ENCODE measurements at places on chromosomes 16 and 17. TPM values are rescaled to one million over a fixed set of nuclear protein-coding genes. Genes with fewer than 3 reads are reported as not detected.

DNA sequence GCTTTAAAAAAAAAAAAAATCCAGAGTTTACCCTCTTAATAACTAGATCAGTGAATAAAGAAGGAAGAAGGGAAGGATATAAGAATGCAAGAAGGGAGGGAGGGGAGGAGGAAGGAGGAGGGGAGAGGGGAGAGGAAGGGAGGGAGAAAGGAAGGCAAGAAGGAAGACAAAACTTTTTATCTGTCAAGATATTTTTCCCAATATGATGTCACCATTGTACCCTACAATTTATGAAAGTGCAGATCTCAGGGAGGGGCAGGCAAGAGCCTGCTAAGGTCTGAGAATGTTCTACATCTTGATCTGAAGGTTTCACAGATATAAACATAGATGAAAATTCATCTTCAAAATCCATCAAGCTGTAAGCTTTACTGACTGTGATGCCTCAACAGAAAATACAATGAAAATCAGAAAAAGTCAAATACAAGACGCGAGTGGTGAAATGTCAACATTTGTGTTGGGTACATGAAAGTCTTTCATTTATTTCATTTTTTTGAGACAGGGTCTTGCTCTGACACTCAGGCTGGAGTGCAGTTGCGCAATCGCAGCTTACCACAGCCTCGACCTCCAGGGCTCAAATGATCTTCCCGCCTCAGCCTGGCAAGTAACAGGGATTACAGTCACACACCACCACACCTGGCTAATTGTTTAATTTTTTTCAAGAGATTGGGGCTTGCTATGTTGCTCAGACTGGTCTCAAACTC is 57.1 kb upstream of the EMP2 start:
- DNase-seq = no peak

DNA sequence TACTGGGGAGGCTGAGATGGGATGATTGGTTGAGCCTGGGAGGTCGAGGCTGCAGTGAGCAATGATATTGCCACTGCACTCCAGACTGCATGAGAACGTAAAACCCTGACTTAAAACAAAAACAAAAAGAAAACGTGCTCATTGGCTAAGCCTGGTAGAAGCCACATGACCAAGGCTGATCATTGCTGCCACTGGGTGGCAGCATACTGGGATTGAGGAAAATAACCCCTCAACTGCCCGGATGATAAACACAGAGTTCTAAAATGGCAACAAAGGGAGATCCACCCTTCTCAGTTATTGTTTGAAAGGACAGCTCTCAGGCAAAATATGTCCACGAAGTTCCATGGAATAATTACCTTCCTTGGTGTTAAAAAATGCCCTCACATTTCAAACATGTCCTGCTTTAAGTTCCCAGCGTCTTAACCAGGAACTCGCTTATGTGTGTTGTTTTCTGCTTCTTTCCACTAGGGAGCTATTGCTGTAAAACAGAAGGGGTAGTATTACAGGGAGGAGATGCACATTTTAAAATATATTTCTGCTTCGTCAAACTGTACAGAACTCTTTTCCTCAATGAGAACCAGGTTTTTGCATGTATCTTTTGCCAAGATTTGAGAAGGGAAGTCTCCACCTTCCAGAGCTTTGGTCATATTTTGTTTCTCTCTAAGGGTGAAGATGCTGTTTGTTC is 675.3 kb downstream of the MAF start:
- DNase-seq = no peak

DNA sequence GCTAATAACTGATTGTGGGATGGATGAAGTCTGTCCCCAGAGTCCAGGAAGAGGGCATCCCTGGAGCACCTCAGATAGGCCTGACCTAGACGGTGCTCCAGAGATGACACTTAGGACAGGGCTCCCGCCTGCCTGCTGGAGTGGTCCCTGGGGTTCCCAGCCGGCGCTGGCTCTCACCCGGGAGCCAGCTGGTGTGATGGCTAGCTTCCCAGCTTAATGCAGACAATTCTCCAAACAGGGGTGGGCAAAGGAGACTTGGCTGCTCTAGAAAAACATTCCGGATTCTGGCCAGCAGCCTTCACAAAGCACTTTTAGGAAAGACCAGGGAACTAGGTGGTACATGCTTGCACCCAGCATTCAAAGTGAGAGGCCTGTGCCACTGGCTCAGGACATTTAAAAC is 18.6 kb downstream of the ACE start:
- no peak for DNase-seq

GRCh38 chr17:36748272-36748671 is 146.9 kb downstream of the MRM1 start:
- no peak for DNase-seq

GRCh38 chr17:68451670-68452354 is 5.5 kb downstream of the WIPI1 start:
- no peak for DNase-seq

- DNase-seq = no peak
These were observed 71.6 kb downstream of the ABCC1 start for GRCh38 chr16:16021020-16021419.

DNA sequence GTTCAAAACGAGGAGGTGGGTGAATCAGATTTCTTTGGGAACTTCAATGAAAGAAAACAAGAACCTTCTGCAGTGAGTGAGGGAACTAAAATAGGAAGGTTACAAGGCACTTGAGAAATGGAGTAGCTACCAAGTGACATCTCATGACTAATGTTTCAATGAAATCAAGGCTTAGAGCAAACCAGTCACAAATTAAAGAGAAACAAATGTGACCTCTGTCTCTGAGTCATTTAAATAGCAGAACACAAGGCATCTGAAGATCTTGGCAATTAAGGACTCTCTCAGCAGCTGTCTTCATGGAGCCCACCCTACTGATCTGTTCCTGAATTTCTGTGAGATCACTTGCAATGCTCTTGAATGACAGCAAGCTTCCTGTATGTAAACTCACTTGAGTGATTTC is 109.5 kb downstream of the CDH11 start:
- DNase-seq = no peak

TMEM238L gene
- polyA plus RNA-seq = 2.4 TPM
